Colonic mucosa (tissue), 4 donors: ENCODE measurements at places on chromosomes 7 and 10. TPM values are rescaled to one million over a fixed set of nuclear protein-coding genes. Genes with fewer than 3 reads are reported as not detected.

Gene ATOH7
- total RNA-seq, result 0.53 TPM

DNA sequence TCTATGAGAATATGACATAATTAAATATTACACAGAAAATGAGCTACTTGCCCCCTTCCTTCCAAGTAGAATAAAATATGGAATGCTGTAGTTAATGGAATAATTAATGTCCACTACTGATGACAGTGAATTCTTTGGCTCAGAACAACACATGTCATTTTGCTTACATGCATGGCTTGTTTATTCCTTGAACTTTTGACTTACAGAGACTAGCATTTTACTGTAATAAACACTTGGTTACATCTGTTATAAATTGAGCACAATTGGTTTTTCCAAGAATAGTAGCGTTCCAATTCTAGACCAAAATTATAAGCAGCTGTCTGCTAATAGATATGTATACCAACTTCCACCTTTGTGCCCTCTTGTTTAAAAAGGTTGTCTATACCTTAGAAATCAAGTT lies 286.7 kb downstream of the OTUD1 start:
- H3K36me3 ChIP-seq, result no peaks in the 10 kb centered on the region
- no peak overlapping the region for H3K27ac ChIP-seq
- no peak for DNase-seq
- H3K4me1 ChIP-seq, result no peaks in the 10 kb centered on the region

Gene GATA3
- total RNA-seq, result 0.54 TPM

Gene GIMAP6
- total RNA-seq, result 7.1 TPM

- no peaks in the 10 kb centered on the region for H3K36me3 ChIP-seq
- H3K4me3 ChIP-seq, result no peak overlapping the region
- no peaks in the 10 kb centered on the region for H3K4me1 ChIP-seq
- no peak for DNase-seq
- no peak overlapping the region for H3K27ac ChIP-seq
These were observed 212.8 kb downstream of the ANK3 start for GRCh38 chr10:60176925-60177324.

Gene CPVL
- 17.0 TPM for total RNA-seq

GRCh38 chr7:142301299-142301698 lies 43.4 kb upstream of the PRSS58 start:
- H3K27me3 ChIP-seq, result no peaks in the 10 kb centered on the region
- no peak overlapping the region for H3K27ac ChIP-seq
- H3K4me3 ChIP-seq, result no peak overlapping the region
- DNase-seq, result no peak
- H3K4me1 ChIP-seq, result no peaks in the 10 kb centered on the region
- H3K36me3 ChIP-seq, result no peaks in the 10 kb centered on the region

Gene GCK
- 0.19 TPM for total RNA-seq

GRCh38 chr7:37508118-37508517 lies 59.5 kb upstream of the ELMO1 start:
- DNase-seq, result no peak
- no peaks in the 10 kb centered on the region for H3K27me3 ChIP-seq
- H3K36me3 ChIP-seq, result no peaks in the 10 kb centered on the region
- no peaks in the 10 kb centered on the region for H3K4me1 ChIP-seq
- no peak overlapping the region for H3K4me3 ChIP-seq

DNA sequence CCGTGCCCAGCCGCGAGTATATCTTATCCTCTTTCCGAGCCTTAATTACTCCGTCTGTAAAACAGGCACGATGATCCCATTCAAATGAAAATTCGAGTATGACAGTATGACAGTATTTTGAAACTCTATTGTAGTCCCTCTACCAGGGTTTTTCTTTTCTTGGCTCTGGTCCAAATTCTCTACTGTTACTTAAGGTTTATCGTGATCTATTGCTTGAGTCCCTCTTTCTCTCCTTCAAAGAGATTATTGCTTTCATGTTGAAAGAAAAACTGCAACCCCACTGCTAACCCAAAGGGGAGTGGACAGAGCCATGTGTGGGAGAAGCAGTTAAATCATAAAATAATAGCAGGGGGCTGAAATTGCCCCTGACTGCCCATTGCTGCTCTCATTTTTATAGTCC lies 1156.6 kb upstream of the AUTS2 start:
- no peaks in the 10 kb centered on the region for H3K27me3 ChIP-seq
- H3K27ac ChIP-seq, result no peak overlapping the region
- no peaks in the 10 kb centered on the region for H3K36me3 ChIP-seq

Gene OPALIN
- not detected for total RNA-seq

GRCh38 chr10:36452851-36453250 lies 672.5 kb upstream of the ANKRD30A start:
- H3K4me3 ChIP-seq, result no peak overlapping the region
- no peaks in the 10 kb centered on the region for H3K4me1 ChIP-seq
- H3K27me3 ChIP-seq, result no peaks in the 10 kb centered on the region
- no peak for DNase-seq
- no peak overlapping the region for H3K27ac ChIP-seq

Gene H2BK1
- total RNA-seq, result not detected

Gene EGR2
- 0.20 TPM for total RNA-seq

Gene ZNF467
- total RNA-seq, result 5.0 TPM
